ENCODE measurements at places on chromosomes 7 and 10.

GRCh38 chr7:128030654-128031611 is at the start of gene LRRC4:
LRRC4 (minus strand) TSS chr7:128031437; CDS start chr7:128030640, 797 bp downstream.
- no peak for DNase-seq

GRCh38 chr7:77337456-77337990 is 78.6 kb downstream of the GSAP start:
- DNase-seq = no peak

GRCh38 chr10:88289342-88289741 is 293.8 kb downstream of the RNLS start:
- DNase-seq = no peak

- DNase-seq = no peak
These were observed 19.6 kb upstream of the ADD3 start for GRCh38 chr10:109988212-109988596.

DNA sequence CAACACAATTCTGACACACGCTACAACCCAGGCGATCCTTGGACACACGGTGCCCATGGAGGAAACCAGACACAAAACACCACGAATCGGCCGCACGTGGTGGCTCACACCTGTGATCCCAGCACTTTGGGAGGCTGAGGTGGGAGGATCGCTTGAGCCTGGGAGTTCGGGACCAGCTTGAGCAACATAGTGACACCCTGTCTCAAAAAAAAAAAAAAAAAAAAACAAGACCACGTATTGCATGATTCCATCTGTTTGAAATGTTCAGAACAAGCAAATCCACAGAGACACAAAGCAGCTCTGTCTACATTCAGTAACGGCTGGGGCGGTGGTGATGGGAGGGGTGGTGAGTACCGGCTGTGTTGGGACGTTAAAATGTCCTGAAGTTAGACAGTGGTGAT is 25.2 kb downstream of the ADAP1 start:
- no peak for DNase-seq

DNA sequence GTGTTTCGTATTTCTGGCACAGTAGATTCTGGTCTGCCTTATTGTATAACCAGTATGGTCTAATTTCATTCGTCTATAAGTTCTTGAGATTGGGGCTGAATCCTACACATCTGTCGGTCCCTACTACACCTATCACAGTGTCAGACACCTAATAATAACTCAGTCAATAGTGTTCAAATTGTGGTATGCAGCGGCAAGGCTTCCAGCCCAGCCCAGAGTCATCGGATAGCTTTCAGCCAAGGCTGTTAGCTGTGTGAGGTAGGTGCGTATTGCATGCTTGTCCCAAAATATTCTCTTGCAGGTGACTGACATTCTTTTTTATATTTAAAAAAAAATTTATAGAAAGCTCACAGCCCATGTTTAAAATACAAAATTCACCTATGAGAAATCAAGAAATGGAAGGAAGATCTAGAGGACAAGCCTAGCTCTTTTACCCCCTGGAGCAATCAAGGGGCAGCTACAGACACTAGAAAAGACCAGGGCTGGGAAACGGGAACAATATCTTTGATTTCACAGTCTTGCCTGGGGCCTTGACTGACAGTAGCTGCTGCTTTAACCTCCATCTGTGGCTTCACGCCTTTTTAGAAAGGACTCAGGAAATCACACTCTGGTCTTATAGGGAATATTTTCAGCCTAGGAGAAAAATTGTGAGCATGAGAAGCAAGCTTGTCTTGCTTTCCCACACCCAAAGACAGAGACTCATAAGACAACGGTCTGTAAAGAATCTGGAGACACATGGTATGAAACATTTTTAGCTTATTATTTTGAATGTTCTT is 9.5 kb upstream of the ASB4 start:
- DNase-seq = no peak

- DNase-seq = no peak
These were observed 78.1 kb upstream of the STRIP2 start for GRCh38 chr7:129356176-129356575.

DNA sequence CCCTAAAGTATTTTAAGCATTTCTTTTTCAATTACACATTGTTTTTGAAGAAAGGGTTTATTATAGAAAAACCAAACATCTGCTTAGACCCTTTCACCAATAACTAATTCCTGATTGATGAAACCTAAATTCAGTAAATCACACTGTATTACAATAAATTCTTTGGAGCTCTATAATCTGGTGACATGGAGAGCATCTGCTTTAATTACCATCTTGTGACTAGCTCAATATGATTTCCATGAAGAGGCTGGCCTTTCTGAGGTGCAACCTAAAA is 9.7 kb downstream of the HYCC1 start:
- DNase-seq = no peak

DNA sequence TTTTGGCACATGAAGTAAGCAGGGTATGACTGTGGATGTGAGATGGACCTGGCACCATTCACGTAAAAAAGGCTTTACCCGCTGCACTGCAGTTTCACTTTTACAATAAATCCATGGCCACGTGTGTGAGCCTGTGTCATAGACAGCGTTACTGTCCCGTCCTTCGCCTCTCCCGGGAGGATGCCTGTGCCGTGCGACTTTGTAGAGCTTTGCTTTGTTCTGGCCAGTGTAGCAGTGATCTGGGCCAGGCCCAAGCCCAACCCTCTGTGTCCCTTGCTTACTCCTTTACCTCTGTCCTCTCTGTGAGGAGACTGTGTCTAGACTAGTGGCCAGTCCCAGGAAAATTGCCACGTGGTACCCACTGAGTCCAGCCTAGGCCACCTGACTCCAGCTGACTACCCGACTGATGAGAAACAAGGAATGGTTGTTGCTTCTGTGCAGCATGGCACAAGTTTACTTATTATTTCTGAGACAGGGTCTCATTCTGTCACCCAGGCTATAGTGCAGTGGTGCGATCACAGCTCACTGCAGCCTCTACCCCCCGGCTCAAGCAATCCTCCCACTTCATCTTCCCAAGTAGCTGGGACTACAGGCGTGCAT is 48.1 kb downstream of the JAKMIP3 start:
- DNase-seq = no peak

DNA sequence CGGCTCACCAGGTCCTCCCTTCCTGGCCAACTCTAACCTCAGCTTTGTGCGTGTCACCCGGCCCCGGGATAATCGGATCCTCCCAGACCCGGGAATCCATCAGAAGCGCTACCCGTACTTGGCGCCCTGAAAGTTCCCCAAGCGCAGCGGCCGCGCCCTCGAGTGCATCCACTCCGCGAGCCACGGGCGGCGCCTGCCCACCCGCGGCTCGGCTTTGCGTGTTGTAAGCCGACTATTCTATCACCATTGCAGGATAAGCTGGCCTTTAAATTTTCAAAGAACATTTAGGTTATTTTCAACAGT is 35.7 kb upstream of the EBLN1 start:
- DNase-seq = no peak

Measured in AG09309 (cell line).